NCI-H226 (cell line): ENCODE measurements at places on chromosomes 4 and X.
A peak's percentile ranks its signal among the peaks of the same experiment; 100 is the strongest.

DNA sequence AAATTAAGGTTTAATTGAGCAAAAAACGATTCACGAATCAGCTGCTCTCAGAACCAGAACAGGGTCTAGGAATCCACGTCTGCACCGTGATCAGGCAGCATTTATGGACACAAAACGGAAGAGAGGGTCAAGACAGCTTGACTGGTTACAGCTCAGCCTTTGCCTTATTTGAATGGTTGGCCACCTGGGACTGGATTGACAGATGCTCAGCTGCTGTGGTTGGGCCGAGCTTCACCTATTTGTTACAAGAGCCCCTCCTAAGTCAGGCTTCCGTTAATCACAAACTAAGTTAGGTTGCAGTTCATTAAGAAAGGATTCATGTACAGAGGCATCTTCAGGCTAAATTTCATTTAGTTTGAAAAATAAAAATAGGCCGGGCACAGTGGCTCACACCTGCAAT is 50.6 kb upstream of the MAN2B2 start:
- DNase-seq: no peak

DNA sequence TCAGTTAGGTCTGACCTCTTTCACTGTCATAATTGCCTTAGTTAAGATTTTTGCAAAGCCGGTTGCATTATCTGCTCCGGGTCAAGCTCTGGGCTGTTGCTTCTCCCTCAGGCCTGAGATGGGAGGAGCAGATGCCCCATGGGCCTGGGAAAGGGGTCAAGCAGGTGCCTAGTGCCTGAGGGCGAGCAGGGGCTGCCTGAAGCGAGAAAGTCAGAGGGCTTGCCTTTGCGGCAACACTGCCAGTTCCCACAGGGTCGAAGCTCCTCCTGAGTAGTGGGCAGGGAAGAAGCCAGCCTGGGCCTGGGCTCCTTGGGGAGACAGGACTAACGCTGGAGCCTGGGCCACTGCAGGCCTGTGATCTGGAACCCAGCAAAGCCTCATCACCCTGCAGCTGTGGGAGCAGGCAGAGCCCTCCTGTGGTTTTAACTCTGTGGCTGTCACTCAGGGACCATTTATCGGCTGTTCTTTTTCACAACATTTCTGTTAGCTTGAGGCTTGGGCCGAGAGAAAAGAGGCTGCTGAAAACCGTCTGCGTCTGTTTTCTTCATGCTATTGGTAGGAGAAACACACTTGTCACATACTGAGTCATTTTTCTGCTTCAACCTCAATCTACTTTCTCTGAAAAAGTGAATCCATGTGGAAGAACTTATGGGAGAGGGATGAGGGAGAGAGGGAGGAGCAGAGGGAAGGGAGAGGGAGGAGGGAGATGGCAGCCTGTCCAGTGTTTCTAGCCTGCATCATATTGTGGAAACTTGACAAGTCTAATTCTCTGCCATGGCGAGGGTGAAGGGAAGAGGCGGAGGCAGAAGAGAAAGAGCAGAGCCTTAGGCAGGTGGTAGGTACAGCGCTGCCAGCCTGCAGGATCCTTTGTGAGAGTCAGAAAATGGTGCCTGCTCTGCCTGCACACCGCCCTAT is 68.4 kb downstream of the RHOH start:
- DNase-seq: no peak

DNA sequence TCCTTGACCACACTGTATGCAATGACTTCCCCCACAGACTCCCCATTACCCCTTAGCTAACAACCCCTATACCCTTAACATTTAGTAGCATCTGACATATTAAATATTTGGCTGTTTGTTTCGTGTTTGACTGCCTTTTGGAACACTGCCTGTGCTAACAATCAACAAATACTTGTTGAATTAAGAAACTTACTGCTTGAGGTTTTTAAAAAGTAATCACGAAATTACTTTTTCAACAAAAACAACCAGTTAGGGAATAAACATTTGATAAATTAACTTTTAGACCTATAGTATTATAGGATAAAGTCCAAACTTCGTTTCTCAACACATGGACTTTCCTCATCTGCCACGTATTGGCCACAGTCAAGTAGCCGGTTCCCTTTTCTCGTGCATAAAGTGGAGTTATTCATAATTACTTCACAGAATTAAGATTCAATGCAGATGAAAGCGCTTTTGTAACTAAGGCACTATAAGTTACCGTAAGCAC is 555 bp upstream of the ELMOD2 start:
- no peak for DNase-seq

GRCh38 chr4:123297836-123298235 is 98.8 kb upstream of the SPRY1 start:
- no peak for DNase-seq

DNA sequence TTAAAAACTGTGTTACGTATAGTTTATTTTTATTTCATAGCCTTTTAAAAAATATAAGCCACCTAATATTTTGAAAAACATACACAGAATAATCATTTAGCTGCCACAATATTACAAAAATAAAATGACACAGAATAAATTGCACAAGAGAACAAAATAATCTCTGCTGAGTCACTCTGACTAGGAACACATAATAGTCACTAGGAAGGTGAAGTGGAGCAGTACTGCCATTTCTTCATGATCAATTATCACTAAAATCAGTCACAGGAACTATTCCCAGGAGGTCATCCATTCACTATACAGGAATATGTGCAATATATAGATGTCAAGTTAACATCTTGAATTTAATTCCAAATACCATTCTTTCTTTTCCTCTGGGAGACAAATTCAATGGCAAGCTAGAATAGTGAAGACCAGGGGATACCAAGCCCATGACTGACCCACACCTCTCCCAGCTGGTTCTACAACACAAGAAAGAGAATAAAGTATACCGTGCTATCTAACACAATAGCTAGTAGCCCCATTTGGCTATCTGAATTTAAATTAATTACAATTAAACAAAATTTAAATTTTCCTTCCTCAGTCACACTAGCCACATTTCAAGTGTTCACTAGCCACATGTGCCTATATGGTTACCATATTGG is 5.9 kb downstream of the SMIM43 start:
- no peak for DNase-seq

DNA sequence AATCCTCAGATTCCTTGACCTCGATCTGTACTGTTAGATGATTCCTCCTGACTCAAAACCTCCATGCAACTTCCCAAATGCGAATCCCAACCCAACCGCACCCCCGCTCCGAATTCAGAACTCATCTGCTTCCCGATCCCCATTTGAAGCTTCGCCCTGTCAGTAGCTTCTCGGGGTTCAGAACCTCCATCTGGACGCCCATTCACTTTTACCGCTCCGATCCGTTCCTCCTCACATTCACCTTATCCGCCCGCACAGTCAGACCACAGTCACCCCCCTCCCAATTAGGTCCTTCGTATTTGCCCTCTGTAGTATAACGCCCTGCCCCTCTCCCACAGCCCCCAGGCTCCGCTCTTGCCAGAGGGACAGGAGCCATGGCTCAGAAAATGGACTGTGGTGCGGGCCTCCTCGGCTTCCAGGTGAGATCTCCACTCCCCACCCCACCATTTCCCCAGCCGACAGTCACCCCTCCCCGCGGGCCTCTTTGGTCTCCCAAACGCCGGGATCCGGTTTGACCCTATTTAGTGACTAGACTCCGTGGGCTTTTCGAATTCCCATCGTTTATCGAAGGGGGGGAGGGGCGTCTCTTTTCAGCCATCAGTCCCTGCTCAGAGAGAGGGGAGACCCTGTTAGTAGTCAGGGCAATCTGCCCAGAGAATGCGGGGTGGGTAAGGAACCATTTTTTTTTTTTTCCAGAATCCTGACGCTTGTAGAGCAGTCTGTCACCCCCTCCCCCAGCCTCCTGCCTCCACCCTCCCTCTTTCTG is 691 bp downstream of the MAGED1 start:
- DNase-seq: no peak

DNA sequence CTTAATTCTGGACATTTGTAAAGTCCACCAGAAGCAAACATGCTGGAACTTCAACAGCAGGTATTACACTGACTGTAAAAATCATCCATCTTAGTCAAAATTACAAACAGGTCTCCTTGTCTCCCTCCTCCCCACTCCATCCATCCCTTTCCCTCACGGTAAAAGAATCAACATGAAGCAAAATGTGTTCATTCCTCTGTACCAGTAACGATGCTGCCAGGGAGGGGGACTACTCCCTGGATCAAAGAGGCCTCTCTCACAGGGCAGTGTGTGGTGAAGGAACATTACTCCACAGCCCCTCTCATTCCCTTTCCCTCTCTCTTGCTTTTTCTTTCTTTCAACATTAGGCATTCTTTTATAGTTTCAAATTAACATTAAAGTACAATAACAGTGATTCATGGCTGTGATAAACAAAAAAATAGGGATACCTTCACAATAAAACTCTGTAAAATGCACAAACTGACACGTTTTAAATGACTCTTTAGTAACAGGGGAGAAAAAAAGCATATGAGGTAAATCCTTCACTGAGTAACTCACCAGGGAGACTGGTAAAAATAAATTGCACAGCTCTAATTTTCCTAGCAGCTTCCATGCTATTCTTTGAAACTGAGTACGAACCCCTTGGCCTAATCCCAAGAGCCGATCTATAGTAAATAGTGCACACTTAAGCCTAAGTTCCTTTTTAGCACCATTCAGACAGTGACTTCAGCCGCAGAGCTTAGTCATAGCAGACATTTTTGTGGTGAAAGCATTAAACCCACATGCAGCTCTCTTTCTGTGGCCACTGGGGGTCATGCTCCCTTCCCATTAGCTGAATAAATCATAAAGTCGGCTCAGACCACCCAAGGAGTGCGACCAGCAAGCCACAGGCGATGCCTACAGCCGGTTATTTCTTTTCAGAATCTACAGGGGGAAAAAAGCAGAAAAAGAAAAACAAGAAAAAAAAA is 215.6 kb upstream of the GYPA start:
- DNase-seq: peak; percentile 77

DNA sequence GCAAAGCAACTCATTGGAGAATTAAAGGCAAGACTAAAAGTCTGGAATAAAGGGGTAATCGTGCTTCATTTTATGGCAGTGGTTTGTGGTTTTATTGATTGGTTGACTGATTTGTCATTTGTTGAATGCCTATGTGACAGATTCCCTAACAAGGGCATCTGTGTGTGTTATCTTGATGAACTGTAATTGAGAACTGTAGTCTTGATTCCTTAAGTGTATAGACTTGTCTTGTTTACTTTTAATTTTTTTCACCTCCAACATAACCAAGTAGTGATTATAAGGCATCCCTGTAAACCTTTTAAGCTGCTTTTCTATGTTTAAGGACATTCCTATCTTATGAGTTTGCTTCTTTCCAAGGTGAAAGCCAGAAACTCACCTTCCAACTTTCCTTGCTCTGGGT is 216.0 kb upstream of the TAPT1 start:
- no peak for DNase-seq

GRCh38 chr4:165612936-165613335 is 234.1 kb downstream of the CPE start:
- no peak for DNase-seq

DNA sequence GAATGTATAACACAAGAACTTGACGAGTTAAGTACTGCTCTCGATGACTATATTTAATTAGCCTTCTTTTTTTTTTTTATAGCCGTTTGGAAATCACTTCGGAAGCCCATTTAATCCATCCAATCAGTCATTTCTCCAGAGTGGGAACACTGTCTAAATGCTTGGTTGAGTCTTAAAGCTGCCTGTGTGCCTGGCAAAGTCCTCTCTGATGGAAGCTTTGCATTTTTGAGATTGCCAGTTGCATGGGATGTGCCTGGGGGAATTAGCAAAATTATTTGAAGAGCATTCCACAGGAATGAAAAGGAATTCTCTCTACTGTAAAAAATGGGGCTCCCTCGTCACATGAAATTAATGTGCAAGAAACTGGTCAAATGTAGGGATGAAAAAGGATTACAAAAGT is 398.8 kb upstream of the RPS6KA3 start:
- DNase-seq: no peak

DNA sequence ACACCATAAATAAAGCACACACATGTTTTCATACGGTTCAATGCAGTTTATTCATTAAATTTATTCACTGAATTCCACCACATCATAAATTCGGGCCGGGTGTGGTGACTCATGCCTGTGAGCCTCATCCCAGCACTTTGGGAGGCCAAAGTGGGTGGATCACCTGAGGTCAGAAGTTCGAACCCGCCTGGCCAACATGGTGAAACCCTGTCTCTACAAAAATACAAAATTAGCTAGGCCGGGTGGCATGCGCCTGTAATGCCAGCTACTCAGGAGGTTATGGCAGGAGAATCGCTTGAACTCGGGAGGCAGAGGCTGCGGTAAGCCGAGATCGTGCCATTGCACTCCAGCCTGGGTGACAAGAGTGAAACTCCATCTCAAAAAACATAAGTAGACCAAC is 131.6 kb downstream of the PDS5A start:
- DNase-seq: peak; percentile 37

DNA sequence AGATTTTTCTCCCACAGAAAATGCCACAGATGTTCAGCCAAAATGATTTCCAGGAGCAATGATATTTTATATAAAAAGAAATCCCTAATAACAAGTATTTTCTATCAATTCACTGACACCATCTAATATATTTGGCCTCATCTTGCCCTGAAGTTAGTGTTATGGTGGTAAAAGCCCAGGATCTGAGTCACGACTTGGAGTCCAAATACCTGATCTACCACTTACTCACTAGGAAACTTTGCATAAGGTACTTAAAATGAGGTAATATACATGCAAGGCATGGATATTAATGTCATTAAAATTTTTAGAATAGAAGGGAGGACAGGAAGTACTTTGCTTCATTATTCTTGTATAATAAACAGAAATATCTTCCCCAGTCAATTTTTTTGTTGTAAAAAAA is 16.3 kb downstream of the PPP3CA start:
- DNase-seq: no peak

DNA sequence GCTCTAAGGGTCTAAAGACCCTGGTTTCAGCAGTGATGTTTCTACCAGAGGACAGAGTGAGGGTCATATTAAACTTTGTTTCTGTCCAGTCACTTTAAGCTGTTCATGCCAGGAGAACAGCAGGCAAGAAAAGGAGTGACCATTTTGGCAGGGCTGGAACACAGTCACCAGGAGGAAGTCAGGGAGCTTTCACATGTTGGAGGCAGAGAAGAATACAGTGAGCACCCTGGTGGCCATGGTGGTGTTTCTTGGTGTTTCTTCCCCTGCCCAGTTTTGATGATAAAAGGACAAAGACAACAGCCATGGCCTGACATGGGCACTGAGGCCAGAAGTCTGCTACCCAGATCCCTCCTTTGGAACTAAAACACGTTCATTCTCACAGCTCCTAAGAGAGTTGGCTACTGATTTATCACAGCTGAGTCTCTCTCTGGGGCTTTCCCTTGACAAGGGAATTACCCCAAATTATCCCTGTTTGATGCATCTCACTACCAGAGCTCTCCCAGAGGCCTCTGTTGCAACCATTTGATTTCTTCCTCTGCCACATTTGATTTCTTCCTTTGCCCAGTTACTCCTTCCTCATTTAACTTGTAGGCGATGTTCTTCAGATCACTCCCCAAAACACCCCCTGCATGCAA is 106.4 kb upstream of the NWD2 start:
- DNase-seq: no peak
